Anterior cingulate cortex (tissue), 58 donors: ENCODE measurements at places on chromosomes 7 and 10.

GRCh38 chr10:55058800-55059199 lies 257.8 kb upstream of the PCDH15 start:
- no peak for DNase-seq

DNA sequence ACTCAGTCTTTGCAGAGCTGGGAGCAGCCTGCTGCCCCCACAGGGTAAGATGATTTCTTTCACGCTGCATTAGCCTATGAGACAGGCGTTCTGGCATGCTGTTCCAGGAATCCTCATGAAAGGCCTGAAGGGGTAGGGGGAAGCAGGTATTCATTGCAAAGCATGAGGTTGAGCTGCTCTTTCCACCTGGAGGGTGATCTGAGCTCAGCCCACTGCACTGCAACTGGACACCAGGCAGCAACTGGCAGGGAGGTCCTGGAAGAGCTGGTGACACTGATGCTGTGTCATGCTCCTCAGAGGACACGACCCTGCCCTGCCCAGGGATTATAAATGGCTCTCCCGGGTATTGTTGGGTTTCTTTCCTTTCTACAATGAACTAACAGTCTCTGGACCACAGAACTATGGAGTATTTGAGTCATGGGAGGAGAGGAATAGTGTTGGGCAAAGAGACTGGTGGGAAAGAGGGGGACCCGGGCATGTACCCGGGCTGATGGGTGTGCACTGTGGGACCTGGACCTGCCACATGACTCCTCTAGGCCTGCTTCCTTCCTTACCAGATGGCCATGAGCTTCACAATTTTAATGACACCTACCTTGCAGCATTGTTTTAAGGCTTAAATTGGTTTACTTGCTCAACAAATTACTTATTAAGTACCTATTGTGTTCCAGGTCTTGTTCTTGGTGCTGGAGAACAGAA lies 24.3 kb downstream of the SLC25A28 start:
- no peak for DNase-seq

DNA sequence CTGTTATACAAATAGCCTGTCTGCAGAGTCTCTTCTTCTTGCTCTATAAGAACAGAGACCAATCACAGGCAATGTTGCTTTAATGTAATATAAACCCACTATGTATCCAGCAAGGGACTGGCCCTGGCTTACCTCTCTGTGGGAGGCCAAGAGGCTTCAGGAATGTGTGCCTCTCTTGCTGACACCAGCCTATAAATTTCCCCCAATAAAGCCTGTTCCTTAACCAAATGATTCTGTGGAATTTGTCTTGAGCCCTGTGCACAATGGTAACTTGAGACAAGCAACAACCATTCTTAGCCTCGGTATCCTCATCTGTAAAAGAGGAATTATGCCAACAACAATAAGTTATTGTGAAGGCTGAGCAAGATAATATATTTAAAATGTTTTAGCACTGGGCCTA lies 563.7 kb downstream of the GRM8 start:
- no peak for DNase-seq

DNA sequence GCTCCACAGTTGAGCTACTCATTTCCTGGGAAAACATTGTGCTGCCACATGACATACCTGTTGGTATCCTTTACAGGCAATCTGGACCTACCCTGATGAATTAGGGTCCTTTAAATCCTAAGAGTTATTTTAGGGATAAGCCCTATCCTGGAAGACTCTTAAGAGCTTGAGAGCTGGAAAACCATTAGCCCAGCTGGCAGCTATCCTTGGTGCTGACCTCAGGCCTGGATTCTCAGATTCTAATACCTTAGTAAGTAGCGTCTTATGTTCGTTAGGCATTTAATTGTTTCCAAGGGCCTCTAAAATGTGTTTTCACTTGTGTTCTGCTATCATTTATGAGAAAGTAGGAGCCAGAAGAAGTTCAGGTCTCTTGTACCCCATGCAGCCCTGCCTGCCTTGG lies 93.0 kb upstream of the SORCS3 start:
- no peak for DNase-seq

DNA sequence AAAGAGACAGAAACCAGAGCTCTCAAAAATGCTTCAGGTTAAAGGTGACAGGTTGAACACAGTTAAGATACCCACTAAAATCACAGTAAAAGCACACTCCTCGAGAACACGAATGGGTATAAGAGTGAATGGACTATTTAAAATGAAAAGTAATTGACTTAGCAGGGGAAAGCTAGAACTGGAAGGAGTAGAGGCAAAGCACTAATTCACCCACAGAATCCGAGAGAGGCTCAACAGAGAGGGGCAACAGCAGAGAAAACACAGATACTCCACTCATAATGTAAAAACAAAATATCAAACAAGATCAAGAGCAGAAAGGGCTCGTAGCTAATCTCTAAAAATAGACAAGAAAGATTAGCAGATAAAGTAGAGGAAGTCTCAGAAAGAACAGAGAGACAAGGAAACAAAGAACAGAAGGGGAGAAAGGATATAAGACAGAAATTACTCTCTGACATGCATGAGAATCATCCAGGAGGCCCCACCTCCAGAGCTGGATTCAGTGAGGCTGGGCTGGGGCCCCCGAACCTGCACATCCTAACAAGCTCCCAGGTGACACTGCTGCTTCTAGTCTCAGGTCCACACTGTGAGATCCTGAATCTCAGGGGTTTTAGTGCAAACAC lies 117.6 kb downstream of the GALNT11 start:
- no peak for DNase-seq

- no peak for DNase-seq
Measured at GRCh38 chr7:144487901-144488300, 84.4 kb upstream of the NOBOX start.

DNA sequence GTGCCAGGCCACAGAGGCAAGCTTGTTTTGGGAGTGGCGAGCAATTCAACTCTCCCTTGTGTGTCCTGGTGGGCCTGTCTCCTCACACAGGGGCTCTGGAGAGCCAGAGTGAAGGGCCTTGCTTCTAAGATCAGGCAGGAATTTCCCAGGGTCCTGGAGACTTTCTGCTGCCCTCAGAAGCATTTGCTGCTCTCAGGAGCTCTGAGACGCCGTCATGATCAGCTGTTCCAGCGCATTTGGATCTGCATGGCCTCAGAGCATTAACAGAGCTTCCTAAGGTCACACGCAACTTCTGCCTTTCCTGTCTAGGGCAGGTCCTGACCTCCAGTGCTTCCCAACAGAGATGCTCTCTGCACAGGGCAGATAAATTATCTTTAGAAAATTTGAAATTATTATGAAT lies 52.2 kb upstream of the C10orf90 start:
- DNase-seq, result no peak

- DNase-seq, result peak; percentile 72
Measured at GRCh38 chr7:128031901-128032604, 816 bp upstream of the LRRC4 start.

- DNase-seq, result no peak
Measured at GRCh38 chr10:5806745-5807144, 6.5 kb downstream of the GDI2 start.

GRCh38 chr7:77954773-77955555 lies 156.4 kb downstream of the PHTF2 start:
- DNase-seq, result no peak

DNA sequence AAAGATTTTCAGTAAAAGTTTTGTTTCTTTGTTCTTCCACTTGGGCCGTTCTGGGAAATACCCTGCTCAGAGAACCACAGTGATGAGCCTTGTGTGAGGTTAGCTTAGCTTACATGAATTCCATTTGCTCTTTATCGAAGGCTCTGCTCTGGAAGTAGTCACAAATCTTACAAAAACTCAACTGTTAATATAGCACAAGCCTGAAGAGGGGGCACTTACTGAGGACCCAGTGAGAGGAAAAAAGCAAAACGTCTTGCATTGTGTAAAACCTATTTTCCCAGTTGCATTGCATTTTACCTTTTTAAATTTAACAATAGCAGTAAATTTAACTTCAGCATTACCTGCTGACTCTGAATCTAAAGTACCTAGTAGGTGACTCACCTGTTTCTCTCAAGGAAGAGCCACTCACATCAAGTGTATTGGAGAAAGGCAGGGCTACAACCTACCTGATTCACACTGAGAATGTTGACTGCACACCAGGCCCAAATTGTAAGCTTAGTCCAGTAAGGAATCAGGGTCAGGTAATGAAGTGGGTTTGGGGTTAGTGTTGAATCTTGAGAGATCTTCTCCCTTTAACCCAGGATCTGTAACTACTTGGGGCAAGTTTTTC lies 42.3 kb downstream of the PPP1R17 start:
- DNase-seq, result no peak

- DNase-seq, result no peak
Measured at GRCh38 chr10:44326474-44327030, 58.3 kb downstream of the CXCL12 start.

GRCh38 chr7:117588352-117588794 lies 108.5 kb downstream of the CFTR start:
- DNase-seq, result no peak

GRCh38 chr7:101163279-101164070 lies 1.9 kb downstream of the VGF start:
- DNase-seq, result no peak

DNA sequence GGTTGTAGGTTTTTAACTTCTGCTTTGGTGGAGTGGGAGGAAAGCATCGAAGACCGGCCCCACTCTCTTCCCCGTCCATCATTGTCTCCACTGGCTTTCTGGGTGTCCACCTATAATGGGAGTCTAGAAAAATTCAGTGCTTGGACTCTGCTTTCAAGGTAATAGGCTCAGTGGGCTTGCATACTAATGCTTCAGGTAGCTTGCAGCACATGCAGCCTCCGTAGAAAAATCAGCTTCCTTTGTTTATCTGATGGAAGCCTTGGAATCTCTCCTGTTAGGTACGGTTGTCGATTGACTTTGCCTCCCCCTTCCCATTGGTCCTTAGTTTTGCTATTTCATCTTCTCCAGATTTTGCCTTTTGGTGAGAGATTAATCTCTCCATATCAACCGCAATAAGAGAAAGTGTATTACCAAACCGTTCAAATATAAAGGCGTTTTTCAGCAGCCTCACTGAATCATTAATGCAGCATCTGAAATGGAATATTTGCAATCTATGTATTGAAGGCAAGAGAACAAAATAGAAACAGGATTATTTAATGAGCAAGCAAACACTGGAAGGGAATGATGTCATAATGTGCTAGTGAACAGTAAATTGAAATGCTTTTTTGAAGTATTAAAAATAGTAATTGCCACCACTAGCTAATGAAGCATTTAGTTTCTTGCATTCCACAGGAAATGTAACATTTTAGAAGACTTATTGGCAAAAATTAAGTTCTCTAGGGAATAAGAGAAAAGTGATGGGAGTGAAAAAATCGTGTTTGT lies 944 bp downstream of the AVL9 start:
- no peak for DNase-seq

DNA sequence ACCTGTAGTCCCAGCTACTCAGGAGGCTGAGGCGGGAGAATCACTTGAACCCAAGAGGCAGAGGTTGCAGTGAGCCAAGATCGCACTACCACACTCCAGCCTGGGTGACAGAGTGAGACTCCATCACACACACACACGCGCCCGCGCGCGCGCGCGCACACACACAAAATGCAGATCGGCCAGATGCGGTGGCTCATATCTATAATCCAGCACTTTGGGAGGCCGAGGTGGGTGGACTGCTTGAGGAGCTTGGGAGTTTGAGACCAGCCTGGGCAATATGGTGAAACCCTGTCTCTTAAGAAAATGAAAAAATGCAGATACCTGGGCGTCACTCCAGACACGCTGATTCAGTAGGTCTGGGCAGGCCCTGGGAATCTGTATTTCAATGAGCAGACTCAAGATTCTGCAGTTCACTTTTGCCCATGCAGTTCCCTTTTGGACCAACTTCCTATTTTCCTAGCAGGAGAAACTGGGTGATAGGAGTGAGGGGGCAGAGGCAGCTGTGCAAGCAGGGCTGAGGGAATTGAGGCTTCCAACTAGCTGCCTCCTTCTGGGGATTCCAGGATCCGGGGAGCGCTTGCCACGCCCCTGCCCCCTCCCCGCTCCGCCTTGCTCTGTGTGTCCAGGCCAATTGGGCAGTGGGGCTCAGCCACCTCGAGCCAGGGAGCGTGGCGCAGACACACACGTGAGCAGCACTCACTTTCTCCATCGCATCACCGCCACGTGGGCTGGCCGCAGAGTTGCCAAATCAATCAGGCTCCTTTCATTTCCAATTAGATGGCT lies 173.6 kb downstream of the SH3PXD2A start:
- DNase-seq, result no peak

DNA sequence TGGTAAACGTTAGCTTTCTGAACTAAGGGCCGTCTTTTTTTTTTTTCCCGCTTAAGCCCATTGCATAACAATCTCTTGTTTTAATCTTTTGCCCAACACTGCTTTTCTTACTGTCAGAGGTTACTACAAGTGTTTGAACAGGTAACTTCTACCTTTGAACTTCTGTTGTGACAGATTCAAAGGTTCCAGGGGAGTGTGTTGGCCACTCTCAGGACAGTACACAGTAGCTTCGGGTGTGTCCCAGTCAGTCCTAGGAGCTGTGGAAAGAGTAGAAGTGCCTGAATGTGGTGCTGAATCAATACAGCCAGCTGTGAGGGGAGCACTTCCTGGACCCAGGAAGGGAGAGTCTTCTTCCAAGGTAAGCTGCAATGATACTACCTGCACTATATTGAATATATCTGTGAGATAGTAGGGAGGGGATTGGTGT lies at the start of gene ACSL5:
ACSL5 (plus strand) TSS at position 205 of the 427 bp plus-strand sequence. CDS start 20,831 bp downstream, outside the sequence.
- DNase-seq, result no peak

DNA sequence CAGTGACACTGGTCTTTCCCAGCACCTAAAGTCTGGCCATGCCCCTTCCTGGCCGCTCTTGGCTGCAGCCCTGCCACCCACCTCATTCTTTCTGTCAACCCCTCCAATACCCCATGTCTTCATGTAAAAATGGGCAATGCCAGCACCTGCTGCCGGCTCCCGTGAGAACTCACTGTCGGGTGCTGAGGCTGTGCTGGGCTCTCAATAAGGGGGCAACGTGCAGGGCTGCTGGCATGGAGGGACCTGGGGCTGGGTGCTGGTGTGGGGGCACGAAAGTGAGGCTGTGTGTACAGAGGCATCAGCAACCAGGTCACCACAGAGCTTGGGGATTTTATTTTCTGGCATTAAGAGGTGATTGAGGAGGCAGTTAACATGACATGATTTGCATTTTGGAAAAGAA lies 65.3 kb downstream of the ALOX5 start:
- no peak for DNase-seq

GRCh38 chr10:78461333-78461732 lies 427.7 kb downstream of the RPS24 start:
- DNase-seq, result no peak

DNA sequence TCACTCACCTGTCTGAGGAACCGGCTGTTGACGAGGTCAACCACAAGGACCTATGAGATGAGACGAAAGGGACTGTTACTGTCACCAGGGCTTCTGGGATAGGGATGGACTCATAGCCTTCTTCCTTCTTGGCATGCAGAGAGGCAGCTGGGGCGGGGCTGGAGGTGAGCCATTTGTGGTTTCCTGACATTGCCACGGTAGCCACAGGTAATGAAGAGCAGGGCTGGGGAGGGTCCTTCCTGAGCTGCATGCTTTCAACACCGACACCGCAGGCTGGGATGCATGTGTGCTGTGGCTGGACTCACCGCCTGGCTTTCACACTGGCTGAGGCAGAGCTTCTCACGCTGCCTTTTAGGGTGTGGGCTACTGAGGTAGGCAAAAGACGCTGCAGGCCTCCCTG lies 46.4 kb upstream of the MKRN1 start:
- DNase-seq, result no peak

GRCh38 chr10:103859161-103860086 lies 4.0 kb upstream of the SH3PXD2A start:
- DNase-seq, result no peak
